ENCODE measurements at places on chromosomes 5 and 9.

DNA sequence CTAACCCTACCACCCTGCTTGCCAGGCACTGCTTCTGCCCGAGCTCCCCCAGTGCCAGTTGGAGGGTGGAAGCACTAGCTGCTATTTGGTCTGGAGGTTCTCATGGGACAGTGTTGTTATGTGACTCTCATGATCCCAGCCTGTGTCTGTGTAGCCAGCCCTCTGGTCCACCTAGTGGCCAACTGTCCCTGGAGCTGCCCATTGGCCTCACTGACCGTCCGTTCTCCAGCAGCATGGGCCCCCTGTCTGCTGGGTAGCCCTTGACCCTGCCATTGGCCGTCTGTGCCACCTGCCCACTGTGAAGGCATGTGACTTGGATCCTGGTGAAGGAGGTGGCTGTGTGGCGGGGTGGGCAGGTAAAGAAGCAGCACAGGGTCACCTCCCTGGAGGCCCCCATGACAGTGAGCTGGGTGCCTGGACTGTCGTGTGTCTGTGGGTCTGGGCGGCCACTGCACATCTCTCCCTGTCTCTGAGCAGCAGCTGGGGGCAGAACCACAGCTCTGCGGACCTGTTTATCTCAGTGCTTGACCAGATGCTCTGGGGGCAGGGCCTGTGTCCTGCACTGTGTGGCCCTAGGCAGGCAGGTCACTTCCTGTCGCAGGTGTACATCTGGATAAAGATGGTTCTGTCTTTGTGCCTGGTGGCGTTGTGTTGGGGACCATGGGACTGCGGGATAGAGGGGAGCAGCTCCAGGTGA lies 11.4 kb downstream of the PHF2 start:
- no peak for DNase-seq

GRCh38 chr5:99449786-99450185 lies 521.0 kb upstream of the CHD1 start:
- no peak for DNase-seq

DNA sequence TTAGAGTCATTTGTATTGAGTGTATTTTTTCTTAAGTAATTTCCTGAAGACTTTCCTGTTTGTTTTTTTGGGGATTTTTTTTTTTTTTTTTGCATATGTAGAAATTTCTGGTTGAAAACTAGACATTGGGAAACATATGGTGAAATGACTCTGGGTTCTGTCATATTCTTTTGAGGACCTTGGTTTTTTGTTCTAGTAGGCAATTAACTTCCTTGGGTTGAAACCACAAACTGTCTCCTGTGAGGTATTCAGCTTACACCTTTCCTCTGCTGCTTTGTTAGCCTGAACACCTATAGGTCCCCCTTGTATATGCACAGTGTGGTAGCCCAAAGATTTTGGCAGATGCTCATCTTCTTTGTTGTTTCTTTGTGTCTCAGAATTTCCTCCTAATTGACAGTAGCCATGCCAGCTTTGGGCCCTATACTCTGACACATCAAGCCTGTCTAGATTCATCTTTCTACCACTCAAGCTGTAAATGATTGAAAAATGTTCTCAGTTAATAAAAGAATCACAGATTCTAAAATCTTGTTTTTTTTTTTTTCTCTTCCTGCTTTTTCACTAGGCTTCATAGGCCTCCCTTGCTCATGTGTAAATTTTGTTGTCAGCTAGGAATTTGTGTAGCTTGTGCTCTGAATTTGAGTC lies 140.6 kb downstream of the COMMD10 start:
- peak; percentile 7 for DNase-seq

GRCh38 chr5:83548581-83548980 lies 77.0 kb downstream of the VCAN start:
- DNase-seq: no peak

- no peak for DNase-seq
These were observed 37.8 kb downstream of the NEURL1B start for GRCh38 chr5:172678902-172679301.

DNA sequence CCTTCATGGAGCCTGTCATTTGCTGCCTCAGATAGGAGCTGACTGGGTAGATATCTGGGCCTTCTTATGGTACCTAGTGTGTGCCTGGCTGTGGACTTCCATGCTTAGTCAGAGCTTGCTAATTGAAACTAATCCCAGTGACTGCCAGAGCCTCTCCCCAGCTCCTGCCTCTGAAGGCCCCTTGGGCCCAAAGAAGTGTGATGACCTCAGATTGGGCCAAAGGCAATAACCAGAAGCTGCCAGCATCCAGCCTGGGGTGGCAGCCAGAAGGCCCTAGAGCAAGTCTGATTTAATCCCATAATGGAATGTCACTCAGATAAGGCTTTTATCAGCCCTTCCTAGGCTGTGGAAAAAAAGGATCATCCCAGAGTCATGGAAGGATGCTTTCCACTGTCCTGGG lies 17.1 kb upstream of the CDC23 start:
- DNase-seq: no peak

DNA sequence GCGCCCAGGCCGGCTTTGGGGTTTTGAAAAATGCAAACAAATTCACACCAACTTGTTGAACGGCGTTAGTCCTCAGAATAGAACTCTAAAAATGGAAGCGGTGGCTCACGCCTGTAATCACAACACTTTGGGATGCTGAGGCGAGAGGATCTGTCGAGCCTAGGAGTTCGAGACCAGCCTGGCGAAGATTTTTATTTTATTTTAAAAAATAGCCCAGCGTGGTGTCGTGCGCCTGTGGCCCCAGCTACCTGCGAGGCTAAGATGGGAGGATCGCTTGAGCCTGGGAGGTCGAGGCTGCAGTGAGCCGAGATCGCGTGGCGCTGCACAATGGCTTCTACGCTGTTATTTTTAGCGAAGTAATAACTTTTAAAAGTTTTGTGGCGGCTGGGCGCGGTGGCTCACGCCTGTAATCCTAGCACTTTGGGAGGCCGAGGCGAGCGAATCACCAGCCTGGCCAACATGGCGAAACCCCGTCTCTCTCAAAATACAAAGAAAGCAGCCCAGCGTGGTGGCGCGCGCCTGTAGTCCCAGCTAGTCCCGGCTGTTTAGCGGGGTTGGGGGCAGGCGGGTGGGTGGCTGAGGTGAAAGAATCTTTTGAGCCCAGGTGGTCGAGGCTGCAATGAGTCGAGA lies 694 bp upstream of the PLIN2 start:
- peak; percentile 57 for DNase-seq

DNA sequence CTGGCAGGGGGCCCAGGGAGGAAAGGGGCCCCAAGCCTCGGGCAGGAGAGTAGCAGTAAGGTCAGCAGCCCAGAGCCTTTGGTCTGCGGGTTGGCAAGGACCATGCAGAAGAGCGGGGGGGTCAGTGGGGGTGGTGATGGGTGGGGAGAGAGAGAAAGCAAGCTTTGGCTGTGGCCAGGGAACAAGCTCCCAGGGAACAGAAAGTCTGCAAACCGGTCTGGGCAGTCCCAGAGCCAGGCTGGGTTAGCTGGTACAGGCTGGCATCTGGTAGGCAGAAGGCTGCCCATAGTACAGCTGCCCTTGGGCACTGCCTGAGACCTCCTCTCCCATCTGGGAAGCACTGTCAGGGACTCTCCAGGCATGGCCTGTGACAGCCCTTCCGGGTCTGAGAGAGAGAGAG lies 10.5 kb upstream of the EPB41L4B start:
- DNase-seq: no peak

DNA sequence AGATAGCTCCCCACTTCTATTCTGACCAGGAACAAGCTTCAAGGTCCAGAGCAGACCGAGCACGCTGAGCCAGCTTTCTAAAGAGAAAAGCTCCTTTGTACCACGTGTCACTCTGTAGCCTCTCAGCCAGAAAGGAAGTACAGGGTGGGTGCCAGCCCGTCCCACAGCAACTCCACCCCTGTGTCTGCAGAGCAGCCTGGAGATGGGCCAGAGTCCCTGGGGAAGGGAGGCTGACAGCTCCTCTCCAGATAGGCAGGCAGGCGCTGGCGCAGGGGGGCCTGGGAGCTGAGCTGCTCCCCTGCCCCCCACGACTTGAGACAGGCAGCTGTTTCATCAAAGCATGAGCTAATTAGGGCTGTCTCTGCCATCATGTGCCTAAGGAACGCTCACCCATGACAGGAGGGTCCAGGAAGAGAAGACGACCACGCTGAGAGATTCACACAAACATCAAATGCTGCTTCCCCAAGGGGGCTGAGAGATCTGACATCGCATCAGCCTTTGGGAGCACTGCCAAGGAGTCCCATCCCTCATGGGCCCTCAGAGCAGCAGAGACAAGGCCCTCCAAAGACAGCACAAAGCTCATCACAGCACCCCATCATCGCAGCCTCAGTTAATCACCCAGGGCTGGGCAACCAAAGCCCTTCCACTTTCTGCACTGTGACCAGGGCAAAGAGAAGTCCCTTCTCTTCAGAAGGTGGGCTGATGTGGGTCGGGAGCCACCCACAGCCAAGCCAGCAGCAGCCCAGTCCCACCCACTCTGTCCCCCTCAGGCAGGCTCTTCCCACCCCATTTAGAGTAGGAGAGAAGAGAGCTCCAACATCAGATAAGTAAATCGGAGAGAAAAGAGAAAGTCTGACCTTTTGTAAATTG lies 78.5 kb upstream of the LRRTM2 start:
- peak; percentile 89 for DNase-seq

DNA sequence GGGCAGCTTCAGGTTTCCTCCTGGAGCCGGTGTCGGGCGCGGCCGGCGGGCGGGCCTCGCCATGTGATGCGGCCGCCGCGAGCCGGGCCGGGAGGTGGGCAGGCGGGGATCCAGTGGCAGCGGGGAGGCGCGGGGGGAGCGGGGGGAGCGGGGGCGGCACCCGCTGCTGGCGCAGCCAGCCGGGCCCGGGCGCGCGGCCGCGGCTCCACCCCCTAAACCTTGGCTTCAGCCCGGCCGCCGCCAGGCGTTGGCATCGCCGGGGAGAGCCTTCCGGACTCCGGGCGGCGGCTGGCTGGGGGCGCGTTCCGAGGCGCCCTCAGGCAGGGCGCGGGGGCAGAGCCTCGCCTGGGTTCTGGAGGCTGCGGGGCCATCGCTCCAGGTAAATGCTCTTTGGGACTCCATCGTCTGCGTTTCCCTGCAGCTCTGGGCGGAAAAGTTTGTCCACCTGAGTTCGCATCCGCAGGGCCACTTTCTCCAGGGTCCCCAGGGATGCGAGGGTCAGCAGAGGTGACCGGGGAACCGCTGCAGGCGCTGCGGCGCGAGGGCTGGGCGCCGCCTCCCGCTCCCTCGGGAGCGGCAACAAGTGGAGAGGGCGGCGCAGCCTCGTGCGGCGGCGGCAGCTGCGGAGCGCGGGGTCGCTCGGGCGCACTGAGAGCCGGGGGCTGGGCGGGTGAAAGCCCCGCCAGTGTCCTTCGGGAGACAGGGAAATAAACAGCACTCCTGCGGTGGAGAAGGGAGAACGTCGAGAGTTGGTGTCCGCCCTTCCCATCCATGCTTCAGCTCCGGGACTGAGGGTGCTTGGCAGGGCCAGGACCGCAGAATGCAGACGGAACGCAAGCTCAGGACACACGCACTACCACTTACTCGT lies at the start of gene ARHGEF28:
Gene ARHGEF28 (plus strand): TSS at position 253 of the 868 bp plus-strand sequence. CDS start 58,656 bp downstream, outside the sequence.
- peak; percentile 70 for DNase-seq

DNA sequence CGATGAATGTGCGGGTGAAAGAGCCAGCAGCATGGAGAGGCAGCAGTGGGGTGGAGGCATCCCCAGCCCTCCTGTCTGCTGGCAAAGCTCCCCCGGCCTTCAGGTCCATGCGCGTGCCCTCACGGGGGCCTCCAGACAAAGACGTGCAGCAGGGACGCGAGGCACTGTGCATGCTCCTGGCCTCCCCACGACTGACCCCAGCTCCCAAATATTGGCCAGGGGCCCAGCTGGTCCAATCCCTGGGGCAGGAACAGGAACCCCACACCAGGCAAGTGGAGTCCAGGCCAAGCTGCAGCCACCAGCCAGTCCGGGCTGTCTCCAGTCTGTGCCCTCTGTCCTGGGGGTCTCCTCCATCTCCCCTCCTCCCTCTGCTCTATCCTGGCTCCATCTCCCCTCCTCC lies 33.5 kb upstream of the LRRC14B start:
- DNase-seq: no peak

DNA sequence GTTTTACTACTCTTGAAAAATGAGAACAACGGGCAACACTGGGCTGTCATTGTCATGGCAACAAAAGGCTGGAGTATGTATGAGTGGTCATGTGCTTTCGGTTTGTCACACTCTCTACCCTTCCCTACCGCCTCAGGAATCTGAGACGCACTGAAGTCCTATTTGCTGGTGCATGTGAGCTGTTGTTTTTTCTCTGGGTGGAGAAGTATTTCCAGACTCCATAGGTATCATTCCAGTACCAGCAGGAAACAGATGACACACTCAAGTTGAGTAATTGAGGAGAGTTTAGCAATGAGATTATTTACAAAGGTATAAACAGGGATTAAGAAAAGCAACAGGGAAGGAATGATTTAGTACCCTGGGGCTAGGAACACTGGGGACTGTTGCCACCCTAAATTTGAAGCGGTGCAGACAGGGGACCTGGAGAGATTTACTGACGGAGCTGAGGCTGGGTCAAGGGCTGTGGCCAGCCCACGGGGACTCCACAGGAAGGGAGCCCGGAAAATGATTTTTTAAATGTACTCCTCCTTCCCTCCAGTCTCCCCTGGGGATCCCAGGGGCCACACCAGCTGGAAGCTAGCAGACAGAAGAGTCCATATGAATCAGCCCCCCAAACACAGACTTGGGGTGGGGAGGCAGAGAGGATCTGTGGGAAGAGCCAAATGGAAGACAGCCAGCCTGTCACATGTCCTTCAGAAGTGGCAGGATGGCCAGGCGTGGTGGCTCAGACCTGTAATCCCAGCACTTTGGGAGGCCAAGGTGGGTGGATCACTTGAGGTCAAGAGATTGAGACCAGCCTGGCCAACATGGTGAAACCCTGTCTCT lies 13.2 kb upstream of the ZBTB43 start:
- no peak for DNase-seq

DNA sequence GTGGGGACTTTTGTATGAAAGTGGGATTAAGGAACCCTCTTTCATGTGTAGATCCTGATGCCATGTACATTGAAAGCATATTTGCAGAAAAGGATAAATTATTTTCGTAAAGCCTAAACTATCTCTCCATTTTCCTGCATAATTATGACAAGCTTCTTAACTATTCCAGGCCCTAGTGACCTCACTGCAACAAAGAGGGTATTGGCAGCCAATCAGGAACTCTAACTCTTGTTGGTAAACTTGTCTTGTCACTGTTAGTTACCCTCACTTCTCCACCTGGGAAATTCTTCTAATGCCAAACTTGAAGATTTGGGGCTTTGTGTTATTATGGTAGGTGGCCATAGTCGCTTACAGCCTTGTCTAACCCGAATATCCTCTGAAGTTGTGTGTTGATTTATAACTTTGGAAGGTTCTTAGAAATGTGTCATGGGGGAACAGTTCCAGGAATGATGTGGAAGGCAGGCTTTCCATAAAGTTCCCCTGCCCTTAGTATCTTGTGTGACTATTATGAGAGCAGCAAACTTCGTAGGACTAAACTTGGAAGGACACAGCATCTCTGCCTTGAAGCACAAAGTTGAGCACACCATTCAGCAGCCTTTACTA lies 52.5 kb downstream of the IQGAP2 start:
- DNase-seq: no peak
